ENCODE measurements at places on chromosomes 16 and 17.

GRCh38 chr17:38353086-38353604, 1.5 kb downstream of the SOCS7 start:
- no peak for DNase-seq

GRCh38 chr17:79844869-79845600, 5.8 kb upstream of the CBX4 start:
- no peak for DNase-seq

DNA sequence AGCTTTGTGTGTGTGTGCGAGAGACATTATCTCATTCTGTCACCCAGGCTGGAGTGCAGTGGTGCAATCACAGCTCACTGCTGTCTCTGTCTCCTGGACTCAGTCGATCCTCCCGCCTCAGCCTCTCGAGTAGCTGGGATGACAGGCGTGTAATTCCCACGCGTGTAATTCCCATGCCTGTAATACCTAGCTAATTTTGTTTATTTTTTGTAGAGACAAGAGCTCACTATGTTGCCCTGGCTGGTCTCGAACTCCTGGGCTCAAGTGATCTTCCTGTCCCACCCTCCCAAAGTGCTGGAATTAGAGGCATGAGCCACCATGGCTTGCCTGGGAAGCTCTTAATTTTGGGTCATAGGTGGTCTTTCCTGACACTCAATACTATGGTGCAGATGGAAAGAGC, 205.3 kb upstream of the TNRC6C start:
- no peak for DNase-seq

DNA sequence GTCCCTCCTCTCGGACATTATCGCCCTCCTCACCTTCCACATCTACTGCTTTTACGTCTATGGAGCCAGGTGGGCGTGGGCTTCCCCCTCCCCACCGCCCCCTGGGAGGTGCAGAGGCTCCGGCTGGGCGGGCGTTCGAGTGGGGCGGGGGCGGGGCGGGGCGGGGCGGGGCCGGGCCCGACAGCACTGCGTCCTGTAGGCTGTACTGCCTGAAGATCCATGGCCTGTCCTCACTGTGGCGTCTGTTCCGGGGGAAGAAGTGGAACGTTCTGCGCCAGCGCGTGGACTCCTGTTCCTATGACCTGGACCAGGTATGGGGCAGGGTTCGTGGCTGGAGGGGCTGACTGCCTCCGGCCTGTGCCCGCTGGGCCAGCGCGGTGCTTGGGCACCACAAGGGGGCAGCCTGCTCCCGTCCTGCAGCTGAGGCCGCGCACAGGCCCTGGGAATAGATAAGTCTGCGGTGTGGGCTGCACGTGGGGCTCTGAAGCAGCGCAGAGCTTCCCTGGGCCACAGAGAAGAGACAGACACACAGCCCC, 9.2 kb downstream of the PIGQ start:
- peak; percentile 36 for DNase-seq

- no peak for DNase-seq
These were observed 119.1 kb upstream of the SMURF2 start for GRCh38 chr17:64781014-64781756.

DNA sequence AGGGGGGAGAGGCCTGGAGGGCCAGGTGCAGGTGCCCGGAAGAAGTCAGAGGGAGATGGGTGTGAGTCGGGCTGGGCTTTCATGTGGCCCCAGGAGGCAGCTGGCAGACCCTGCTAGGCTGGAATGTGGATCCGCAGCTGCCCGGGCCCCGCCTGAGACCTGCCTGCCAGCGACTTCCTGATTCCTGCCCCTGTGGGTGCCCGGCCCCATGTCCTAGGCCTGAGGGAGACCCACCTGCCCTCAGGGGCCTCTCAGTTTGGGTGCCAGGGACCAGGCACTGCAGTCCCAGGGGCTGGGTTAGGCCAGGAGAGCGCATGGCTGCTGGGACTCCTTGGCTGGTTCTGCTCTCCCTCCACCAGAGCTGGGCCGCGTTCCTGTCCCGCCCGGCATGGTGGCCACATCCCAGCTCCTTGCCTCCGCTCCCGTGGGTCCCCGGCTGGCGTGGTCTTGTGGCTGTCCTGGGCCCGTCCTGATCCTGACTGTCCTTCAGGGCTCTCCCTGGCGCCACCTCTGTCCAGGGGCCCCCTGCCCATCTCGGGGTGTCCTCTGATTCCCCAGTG, 22.1 kb upstream of the SPNS2 start:
- DNase-seq: no peak

DNA sequence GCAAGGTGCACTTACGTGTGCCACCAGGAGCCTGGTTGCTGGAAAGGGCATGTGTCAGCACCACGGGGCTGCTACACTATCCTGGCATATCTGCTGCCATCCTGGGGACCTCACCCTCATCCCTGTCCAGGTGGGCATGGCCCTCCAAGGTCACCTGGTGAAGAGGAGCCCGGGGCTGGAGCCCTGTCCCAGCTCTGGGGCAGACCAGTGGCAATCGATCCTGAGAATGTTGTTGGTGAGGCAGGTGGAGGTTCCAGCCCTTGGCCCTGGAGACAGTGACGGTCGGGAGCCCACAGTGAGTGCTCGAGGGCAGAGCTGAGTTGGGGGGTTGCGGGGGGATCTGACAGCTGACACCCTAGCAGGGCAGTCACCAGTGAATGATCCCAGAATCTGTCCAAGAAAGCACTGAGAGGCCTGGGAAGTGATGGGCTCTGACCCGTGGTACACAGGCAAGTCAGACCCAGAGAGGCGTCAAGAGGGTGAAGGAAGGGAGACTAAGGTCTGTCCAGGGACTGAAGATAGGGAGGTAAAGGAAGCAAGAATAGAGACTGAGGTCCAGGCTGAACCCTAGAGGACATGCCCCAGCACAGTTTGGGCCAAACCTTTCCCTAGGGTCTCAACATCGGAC, 17.6 kb downstream of the POLR3K start:
- no peak for DNase-seq

DNA sequence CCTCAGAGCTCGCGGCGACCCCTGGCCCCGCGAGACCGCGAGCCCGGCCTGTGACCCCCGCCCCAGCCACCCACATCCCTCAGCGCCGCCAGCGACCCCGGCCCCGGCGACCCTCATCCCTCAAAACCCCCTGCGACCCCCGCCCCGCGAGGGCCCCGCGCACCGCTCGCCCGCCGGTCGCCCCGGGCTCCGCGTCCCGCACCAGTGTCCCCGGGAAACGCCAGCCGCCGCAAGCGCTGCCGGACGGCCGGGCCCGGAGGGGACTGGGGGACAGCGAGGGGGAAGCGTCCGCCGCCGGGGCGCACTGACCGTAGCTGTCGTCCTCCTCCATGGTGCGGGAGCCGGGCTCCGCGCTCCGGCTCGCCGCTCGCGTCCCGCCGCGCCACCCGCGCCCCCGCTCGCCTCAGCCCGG, at the start of gene CYTH1:
TSS of gene CYTH1 (minus strand) at position 381 of the 412 bp plus-strand sequence. CDS start at position 331, 50 bp downstream.
- no peak for DNase-seq

DNA sequence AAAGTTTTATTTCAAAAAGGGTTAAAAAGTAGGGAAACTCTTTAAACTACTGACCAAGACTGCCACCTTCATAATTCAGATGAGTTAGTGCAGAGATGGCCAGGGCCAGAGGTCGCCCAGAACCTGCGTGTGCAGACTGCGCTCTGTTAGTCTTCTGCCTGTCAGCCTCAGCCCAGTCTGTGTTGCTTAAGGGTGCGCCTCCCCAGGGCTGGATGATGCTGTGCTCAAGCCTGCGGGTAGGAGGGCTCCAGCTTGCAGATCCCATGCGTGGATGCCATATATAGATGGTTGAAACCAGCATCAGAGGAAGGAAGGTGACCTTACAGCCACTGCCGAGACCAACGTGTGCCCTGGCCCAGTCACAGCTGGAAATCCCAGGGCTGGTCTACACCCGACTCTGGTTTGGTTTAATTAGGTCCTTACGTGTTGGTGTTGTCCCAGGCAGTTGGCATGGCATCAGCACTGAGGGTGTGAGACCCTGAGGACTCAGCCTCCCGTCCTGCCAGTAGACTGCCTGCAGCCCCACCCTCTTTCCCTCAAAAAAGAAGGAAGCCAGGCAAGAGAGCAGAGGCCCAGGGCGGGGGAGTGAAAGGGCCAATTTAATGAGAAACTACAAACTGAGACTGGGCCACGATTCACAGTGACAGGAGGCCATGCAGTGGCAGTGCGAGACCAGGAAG, 27.7 kb downstream of the CDIP1 start:
- no peak for DNase-seq

GRCh38 chr17:44518032-44518431, 14.8 kb upstream of the GPATCH8 start:
- DNase-seq: no peak

Data from stimulated activated CD8-positive, alpha-beta memory T cell treated with anti-CD3 and anti-CD28 coated beads, Interleukin-7, amount 100 ng/mL, for 48 hours (primary cell).